ENCODE measurements at places on chromosomes 16 and 17.

DNA sequence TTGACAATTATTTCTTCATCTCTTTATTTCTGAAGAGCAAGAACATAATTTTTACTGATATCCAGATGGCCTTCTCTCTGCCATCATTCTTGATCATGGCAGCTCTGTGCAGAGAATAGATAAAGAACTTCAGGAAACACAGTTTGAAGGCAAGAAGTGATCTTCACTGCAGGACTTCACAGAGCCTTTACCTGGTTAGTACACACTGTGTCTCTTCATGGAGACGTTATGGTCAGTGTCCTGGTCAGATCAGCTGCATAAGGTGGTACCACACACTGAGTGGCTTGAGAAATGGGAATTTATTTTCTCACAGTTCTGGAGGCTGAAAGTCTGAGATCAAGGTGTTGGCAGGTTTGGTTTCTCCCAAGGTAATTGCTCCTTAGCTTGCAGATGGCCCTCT lies 129.5 kb downstream of the UTP18 start:
- DNase-seq = no peak

- no peak for DNase-seq
These were observed 27.9 kb downstream of the RPRML start for GRCh38 chr17:46950997-46951621.

DNA sequence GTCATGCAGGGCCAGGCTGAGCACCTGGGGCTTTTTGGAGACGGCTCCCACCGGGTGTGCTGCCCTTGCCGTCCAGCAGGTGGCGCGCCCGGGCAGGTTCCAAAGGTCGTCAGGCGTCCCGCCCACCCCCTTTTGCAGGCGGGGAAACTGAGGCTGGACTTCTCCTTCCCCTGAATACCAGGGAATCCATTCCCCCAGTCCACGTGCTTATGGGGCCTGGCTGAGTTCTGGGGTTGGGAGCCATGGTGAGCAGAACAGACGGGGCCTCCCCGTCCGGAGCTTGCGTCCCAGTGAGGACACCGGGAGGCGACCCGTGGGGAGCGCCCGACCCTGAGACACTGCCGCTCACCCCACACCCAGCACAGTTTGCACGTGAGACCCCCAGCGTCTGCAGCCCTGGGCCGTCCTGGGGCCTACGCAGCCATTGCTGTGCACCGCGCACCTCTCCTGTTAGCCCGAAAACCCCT lies 51.8 kb upstream of the JPH3 start:
- peak; percentile 44 for DNase-seq

DNA sequence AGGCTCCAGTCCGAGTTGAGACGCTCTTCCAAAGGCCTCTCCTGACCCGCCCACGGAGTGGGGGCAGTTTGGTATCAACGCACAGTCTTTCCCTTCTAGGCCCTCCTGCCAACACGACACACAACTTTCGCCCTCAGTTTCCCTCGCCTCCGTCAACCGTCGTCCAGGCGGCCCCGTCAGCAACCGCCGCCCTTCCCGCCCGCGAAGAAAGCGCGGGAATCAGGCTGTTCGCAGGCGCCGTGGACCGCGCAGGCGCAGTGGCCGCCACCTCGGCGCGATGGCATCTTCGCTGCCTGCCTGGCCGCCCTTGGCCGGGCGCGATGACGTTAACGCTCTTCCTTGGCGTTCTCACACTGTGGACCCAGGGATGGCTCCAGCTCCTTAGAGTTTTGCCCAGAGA lies at the start of gene SPATA22:
SPATA22 (minus strand) TSS at position 221 of the 400 bp plus-strand sequence. CDS start 2,494 bp downstream, outside the sequence.
- no peak for DNase-seq

- peak; percentile 93 for DNase-seq
These were observed 25.5 kb upstream of the ALKBH5 start for GRCh38 chr17:18158022-18158600.

DNA sequence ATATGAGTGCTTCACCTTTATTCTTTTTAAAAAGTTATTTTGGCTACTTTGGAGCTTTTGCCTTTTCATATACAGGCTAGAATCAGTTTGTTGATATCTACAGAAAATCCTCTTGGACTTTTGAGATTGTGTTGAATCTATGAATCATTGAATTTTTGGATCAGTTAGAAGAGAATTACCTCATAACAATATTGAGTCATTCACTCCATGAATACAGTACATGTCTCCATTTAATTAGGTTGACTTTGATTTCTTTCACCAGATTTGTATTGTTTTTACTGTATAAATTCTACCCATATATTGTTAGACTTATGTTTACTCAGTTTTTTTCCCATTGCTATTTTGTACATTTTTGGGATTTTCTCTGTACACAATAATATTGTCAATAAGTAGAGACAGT lies 54.4 kb downstream of the TAOK1 start:
- DNase-seq = no peak

GRCh38 chr17:78653382-78653781 lies 76.2 kb upstream of the DNAH17 start:
- DNase-seq = no peak

- DNase-seq = no peak
These were observed 15.8 kb downstream of the C17orf58 start for GRCh38 chr17:67980456-67980855.

DNA sequence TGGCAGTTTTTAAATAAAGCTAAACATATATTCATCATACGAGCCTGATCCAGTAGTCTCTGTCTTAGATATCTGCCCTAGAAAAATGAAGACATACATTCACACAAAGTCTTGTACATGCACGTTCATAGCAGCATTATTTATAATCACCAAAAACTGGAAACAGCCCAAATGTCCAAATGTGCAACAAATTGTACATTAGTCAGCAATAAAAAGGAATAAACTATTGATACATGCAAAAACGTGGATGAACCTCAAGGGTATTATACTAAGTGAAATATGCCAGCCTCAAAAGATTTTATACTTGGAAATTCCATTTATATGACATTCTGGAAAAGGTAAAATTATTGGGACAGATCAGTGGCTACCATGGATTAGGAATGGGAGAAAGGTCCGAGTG lies 22.8 kb downstream of the AATF start:
- no peak for DNase-seq

DNA sequence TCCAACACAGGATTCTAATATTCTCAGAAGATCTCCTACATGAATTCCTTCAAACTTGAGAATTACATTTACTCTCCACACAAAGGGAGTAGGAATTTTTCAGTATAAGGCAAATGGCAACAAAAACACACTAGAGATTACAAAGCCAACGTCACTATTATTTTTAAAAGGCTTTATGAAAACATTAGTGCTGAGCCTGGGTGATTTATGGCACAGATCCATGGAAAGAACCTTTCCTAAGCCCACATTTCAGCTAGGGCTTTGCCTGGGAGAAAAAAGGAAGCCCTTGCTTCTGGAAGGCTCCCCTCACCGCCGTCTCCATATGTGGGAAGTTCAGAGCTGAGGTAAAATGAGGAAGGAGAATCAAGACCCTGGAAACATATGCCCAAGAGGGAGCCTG lies 499.4 kb upstream of the HSBP1 start:
- DNase-seq = no peak

DNA sequence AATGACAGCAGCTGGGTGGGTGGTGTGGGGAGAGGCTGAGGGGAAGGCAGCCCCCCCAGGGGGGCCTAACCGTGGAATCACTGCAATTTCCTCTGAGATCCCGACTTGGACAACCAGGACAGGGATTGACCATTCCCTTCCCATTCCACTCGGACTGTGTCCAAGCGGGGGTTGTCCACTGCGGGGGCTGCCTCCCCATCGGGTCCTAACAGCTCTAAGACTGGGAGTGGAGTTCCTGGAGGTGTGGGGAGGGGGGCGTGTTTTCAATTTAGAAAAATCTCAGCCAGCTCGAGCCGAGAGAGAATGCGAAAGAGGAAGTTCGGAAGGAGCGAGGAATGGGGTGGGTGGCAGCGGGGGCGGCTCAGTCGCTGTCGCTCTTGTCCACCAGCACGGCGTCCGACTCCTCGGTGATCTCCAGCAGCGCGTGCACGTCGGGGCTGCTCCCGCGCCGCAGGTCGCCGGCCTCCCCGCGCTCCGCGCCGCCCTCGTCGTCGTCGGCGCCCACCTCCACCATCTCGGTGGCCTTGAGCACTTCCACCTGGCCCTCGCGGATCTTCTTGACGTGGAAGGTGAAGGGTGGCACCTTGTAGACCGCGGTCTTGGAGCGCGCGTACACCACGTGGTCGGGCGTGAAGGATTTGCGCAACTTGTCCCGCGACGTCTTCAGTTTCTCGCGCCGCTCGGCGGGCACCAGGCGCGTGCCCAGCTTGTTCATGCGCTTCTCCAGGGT lies 16.2 kb upstream of the STAT3 start:
- no peak for DNase-seq

DNA sequence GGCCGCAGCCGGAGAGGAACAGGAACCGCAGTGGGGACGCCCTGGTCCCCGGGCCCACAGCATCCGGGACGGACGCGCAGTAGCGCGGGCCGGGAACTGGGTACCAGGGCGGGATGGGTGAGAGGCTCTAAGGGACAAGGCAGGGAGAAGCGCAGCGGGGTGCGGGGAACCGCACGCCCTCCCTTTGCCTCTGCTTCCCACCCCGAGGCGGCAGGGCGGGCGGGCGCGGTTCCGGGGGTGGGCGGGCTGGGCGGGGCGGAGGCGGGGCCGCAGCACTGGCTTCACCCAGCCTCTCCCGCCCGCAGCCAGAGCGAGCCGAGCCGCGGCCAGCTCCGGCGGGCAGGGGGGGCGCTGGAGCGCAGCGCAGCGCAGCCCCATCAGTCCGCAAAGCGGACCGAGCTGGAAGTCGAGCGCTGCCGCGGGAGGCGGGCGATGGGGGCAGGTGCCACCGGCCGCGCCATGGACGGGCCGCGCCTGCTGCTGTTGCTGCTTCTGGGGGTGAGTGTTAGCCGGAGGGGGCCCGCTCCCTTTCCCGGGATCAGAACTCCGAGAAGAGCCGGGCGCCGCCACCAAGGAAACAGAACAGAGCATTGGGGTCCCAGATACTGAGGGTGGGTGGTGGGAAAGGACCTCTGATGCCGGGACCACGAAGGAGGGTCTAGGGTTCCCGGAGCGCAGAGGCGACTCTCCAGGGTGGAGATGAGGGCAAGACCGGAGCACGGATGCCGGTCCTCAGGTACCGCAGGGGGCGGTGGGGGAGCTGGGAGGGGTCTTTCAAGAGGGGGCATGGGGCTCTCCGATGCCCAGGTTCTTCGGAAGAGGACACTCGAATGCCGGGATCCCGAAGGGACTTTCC lies at the start of gene NGFR:
NGFR (plus strand) TSS at position 308 of the 856 bp plus-strand sequence; CDS start at position 433, 125 bp downstream.
- DNase-seq = no peak

GRCh38 chr17:42253578-42253977 lies 22.6 kb downstream of the STAT5B start:
- DNase-seq = no peak

DNA sequence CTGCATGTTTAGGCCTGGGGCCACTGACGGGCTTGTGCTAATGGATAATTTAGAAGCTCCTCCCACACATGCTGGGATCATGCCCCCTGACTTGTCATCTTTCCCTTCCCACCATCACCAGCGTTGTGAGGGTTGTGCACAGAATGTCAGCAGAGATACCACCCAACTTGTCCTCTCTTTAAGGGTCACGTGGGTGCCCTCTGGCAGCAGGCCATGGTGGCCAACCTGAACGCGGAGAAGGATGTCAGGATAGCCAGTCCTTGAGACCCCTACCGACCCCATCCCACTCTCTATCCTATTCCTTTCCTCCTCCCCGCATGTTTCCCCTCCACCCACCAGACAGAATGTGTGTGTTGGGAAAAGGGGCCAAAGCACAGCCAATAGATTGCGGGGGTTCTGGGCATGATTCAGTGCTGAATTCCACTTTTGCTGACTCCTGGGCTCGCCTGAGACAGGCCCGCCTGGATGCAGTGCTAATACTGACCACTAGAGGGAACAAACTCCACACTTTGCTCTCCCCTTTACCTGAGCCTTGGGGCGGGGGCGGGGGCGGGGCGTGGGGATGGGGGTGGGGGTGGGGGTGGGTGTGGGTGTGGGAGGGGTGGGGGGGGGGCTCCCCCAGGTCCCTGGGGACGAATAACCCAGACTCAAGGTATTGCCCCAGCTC lies at the start of gene GH2:
GH2 (minus strand) TSS at position 10 of the 667 bp plus-strand sequence. CDS start 143 bp downstream, outside the sequence.
- DNase-seq = peak; percentile 44

GRCh38 chr17:9290226-9290613 lies 268.9 kb downstream of the NTN1 start:
- peak; percentile 10 for DNase-seq

DNA sequence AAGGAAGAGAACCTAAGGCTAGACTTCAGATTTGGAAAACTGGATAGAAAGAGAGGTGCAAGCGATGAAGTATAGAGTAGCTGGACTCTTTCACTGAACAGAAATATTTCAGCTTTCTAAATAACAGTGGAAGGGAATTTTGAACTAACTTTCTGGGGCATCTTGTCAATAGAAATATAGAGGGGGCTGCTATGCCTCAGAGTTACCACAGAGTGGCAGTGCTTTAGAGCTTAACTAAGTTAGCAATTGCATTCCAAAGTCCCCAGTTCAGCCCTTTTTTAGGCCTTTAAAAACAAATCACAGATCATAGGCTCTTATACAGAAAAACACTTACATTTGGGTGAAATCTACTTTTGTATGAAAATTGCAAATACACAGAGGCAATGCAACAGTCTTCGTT lies 154.2 kb upstream of the CDH8 start:
- DNase-seq = no peak

GRCh38 chr17:14986127-14986526 lies 279.0 kb downstream of the PMP22 start:
- DNase-seq = no peak

GRCh38 chr17:65684631-65685030 lies 123.2 kb upstream of the AXIN2 start:
- no peak for DNase-seq

DNA sequence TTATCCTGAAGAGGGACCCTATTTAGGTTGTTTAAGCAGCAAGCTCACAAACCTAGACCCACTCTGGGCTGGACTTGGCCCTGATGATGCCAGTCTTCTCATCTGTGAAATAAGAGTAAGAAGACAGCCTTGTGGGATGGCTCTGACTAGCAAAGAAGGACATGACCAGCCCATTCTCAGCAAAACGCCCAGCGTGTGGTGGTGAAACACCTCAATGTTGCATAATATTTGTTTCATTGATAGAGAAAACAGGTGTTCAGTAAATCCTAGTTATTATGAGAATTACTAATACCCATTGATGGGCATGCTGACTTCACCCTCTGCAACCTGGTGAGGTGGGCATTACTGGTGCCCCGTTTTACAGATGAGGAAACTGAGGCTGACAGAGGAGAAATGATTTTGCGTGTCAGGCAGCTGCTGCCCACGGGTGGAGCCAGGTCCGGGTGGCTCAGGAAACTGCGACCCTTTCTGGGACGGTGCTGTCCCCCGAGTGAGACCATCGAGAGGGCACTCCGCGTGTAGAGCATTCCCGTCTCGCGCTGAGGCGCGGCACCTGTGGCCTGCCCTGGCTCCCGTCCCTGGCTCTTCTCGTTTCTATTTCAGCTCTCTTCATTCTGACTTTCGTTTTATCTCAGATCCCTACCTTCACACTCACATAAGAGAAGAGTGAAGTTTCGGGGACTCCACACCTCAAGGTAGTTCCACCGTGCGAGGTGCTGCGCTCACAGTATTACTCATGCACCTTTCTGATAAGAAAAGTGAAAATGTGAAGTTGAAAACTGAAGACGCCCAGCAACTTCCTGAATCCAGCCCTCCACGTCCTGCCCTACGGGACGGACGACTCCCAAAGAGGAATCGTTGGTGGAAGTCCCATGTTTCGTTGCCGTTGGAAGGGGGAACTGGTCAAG lies 48.5 kb downstream of the IRF8 start:
- peak; percentile 36 for DNase-seq
